ENCODE measurements at places on chromosomes 11 and 22.
A peak's percentile ranks its signal among the peaks of the same experiment; 100 is the strongest.

DNA sequence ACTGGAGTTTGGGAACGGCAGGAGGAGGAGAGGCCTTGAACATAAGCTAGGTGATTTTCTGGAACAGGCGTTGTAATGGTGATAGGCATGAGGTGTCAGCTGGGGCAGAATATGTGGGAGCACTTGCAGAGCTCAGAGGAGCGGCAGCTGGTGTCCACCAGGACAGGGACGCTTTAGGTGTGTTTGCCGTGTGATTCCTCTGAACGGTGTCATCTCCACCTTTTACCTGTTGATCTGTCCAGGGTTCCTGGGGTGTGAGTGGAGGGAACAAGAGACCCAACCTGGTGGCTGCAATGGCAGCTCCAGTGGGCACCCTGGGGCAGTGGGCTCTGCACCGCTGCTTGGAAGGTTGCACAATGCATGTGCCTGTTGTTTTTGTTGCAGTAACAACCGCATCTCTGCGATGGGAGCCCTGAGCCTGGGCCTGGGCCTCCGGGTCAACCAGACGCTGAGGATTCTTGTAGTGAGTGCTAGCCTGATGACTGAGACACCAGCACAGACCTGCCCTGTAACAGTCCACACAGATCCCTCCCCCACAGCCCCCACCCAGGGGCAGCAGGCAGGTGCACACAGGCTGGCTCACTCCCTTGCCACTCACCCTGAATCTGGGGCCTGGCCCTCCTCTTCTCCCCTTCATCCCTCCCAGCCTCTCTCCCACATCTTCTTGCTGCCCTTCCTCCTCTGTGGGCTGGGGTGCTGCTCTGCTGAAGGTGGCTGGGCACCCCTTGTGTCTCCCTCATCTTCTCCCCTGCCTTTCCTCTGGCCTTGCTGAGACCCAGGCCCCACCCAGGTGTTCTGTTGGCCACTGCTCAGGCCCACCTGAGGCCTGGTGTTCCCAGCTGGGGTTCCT lies 9.2 kb downstream of the LRRC74B start:
- DNase-seq: no peak

DNA sequence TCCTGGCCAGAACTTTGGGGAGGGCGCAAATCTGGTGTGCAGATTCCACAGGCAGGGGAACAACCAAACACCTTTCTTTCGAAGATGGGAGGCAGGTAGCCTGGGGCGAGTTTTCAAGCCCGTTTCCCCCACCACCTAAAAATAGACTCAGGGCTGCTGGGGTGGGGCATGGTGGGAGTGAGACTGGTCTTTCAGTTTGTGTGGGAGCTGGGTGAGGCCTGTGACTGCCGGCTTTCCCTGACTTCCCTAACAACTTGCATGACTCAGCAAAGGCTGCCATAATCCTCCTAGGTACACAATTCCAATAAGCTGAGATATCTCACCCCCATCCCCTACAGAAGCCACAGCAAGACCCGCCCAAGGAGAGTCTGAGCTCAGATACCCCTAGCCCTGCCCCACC lies 4.3 kb upstream of the OR5B12 start:
- DNase-seq: no peak

GRCh38 chr11:48001438-48002021 lies 21.2 kb downstream of the PTPRJ start:
- peak; percentile 77 for DNase-seq

- DNase-seq: no peak
Measured at GRCh38 chr22:47623763-47624148, 861.3 kb downstream of the TBC1D22A start.

- peak; percentile 30 for DNase-seq
Measured at GRCh38 chr11:64809781-64810241, 540 bp downstream of the MEN1 start.

DNA sequence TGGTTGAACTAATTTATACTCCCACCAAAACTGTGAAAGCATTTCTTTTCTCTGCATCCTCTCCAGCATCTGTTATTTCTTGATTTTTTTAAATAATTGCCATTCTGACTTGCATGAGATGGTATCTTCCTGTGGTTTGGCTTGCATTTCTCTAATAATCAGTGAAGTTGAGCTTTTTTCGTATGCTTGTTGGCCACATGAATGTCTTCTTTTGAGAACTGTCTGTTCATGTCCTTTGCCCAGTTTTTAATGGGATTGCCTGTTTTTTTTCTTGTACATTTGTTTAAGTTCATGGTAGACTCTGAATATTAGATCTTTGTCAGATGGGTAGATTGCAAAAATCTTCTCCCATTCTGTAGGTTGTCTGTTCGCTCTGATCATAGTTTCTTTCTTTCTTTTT lies 46.1 kb downstream of the MS4A13 start:
- DNase-seq: no peak

DNA sequence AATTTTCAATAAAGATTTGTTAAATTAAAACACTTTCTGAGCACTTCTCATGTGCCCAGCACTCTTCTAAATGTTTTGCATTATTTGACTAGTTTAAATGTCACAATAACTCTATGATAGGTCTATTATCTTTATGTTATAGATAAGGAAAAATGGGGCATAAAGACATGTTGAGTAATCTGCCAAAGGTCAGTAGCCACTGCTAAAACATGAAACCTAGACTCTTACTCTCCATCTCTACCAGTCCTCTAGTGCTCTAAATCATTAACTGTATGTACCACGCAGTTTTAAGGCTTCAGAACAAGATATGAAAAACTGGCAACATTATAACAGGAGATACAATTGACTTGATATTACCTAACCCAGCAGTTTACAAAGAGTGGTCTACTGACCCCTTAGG lies 6.9 kb downstream of the RAB6A start:
- DNase-seq: no peak
